ENCODE measurements at places on chromosomes 11 and 22. TPM values are rescaled to one million over a fixed set of nuclear protein-coding genes. Genes with fewer than 3 reads are reported as not detected.

Gene RAG1
- 0.10 TPM for total RNA-seq

Gene MAPK8IP1
- 5.8 TPM for total RNA-seq

Gene CCDC188
- not detected for total RNA-seq

Gene CBX7
- 0.79 TPM for total RNA-seq

Gene NRXN2
- total RNA-seq: 0.12 TPM

Gene HTR3A
- not detected for total RNA-seq

Gene KCNQ1OT1
- total RNA-seq: 0.07 TPM

Gene SPTBN2
- total RNA-seq: 8.2 TPM

Gene ZNHIT2
- total RNA-seq: 12.8 TPM

Gene LPXN
- 3.3 TPM for total RNA-seq

Data from A549 treated with CpdA at 1 μM for 4 hours (cell line).